ENCODE measurements at places on chromosomes 2 and 18.
A peak's percentile ranks its signal among the peaks of the same experiment; 100 is the strongest.

GRCh38 chr2:46784278-46784677, 131.3 kb downstream of the MCFD2 start:
- no peak for DNase-seq

DNA sequence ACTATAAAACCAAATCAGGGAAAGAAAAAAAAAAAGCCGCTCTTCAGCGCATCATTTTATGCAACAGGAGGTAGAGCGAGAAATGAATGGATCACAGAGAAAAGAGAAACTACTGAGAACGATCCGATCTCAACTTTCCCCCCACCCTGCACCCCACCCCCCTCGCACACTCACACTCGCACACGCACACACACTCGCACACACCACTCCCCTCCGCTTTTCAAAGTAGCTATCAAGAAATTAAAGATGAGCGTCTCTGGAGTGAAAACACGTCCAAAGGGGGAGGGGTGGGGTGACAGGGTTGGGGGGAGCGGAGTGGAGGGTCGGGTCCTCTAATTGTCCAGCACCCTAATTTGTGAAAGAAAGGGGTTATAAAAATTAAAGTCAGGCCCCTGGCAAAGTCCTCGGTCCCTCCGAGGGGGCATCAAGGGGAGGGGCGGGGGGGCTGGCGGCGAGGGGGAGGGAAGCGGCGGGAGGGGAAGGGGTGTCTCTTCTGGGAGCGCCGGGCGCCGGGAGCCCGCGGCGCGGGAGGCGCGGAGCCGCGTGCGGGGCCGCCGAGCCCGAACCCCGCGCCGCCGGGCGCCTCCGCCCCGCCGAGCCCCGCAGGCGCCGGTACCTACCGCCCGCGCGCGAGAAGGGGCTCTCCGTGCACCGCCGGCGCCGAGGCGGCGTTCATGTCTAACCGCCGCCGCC, 428 bp downstream of the TCF4 start:
- DNase-seq, result peak; percentile 77

- peak; percentile 7 for DNase-seq
These were observed 50.5 kb downstream of the MAPK4 start for GRCh38 chr18:50610349-50610748.

GRCh38 chr2:193088026-193088425, 893.3 kb upstream of the TMEFF2 start:
- no peak for DNase-seq
